AG09319 (cell line): ENCODE measurements at places on chromosomes 12 and 14.
A peak's percentile ranks its signal among the peaks of the same experiment; 100 is the strongest.

GRCh38 chr14:56159066-56159465 lies 40.9 kb downstream of the PELI2 start:
- no peak for DNase-seq

DNA sequence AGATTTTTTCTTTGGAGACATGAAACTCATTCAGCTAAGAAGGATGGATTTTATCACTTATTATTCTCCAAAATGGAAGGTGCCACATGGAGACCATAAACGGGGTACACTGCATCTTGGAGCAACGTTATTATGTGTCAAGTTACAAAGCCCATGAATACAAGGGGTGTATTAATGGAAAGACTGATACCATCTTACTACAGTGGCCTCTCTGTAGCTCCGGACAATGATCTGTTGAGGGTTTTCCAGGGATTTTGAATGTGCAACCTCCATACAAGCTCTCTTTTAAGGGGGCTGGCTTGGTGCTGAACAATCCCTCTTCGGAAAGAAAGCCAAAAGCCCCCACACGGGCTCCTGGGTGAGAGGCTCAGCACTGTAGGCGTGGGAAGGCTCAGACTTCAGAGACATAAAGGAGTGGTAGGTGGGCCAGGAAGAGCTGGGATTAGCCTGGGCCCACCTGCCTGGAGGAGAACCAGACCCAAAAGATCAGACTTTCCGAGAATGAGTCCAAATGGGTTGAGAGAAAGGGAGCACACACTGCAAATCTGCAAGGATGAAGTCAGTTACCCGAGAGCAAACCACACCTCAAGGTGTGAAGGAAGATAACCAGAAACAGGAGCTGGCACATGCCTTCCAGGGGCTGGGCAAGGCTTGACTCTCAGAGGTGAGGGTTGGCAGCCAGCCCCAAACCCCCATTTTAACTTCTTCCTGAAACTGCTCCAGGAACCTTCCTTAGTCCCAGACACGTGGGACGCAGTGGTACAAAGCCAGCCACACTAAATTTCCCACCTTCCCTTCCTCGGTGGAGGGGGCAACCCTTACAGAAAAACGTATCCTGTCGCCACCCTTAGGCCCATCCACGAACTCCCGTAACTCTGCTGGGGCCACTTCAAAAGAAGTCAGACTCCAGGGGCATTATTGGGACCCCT lies 1.5 kb downstream of the VPS37B start:
- no peak for DNase-seq

- no peak for DNase-seq
Observed at GRCh38 chr12:101042211-101042610, 167.8 kb downstream of the SLC5A8 start.

GRCh38 chr14:40365305-40365704 lies 933.1 kb upstream of the FBXO33 start:
- DNase-seq: no peak

- DNase-seq: no peak
Observed at GRCh38 chr12:122788387-122788786, 14.0 kb downstream of the CCDC62 start.

- DNase-seq: no peak
Observed at GRCh38 chr14:24264298-24264697, 1.3 kb upstream of the TGM1 start.

GRCh38 chr12:57280211-57281062 lies 29.4 kb upstream of the STAC3 start:
- peak; percentile 58 for DNase-seq

DNA sequence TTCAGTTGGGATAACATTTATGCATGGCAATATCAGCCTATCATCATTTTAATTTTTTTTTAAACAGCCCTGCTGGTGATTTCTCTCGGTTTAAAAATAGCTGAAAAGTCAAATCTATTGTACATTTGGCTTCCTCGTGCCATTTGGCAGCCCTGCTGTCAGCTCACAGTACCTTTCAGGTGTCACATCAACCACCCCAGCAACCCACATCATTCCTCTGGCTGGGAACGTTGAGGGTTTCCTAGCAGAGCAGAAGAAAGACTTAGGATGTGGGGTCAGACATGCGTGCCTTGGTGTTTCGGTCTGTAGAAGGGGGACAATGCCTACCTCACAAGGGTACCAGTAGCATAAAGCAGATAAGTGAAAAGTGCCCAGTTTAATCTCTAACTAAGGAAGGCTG lies 15.8 kb downstream of the PEBP1 start:
- DNase-seq: no peak

DNA sequence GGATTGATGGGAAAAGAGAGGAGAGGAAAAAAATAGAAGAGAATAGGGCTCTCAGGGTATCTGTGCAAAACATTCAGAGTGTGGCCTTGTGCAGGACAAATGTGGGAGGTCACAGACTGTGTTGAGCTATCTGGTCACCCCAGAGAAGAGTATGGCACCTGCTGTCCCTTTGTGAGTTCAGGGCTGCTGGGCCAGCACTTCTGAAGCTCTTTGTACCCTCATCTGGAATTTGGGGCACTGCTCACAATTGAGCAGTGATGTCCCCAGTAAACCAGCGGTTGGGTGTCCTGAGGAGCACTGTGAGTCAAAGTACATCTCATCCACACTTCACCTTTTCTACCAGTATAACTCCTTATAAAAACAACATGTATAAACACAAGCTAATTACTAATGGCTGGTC lies 2.6 kb upstream of the KRT81 start:
- no peak for DNase-seq

DNA sequence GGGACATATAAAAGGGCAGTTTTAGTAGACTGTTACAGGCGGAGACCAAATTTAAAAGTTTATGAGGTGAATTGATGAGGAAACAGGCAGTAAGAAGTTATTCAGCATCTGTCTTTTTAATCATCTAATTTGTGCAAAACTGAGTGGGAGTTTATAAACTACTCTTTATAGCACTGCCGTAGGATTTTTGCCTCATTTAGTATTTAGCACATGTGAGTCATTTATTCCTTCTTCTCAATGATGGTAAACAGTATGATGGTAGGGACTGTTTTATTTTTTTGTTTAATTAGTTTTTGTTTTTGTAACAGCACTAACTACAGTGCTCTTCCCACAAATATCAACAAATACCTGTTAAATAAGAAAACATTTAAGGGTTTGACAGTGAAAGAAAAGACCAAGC lies 20.6 kb downstream of the TOGARAM1 start:
- no peak for DNase-seq
